ENCODE measurements at places on chromosomes 3 and 15.

GRCh38 chr15:63387748-63388493, 6.3 kb upstream of the CA12 start:
- DNase-seq: no peak

- DNase-seq: no peak
These were observed 1.7 kb upstream of the RARB start for GRCh38 chr3:25426408-25426807.

GRCh38 chr15:57861034-57861638, 154.6 kb downstream of the POLR2M start:
- DNase-seq: no peak

DNA sequence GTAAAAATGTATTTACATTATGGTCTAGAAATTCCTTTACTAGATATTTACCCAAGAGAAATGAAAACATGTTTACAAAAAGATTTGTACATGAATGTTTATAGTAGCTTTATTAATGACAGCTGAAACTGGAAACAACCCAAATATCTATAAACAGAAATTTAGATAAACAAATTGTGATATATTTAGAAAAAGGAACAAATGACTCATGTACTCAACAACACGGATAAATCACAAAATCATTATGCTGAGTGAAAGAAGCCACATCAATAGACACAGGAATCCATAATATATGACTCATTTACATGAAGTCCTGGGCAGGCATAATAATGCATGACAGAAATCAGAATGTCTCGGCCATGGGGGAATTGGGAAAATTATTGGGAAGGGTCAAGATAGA, 1020.2 kb downstream of the SQOR start:
- DNase-seq: no peak

GRCh38 chr3:20890111-20890519, 704.1 kb upstream of the SGO1 start:
- DNase-seq: no peak

DNA sequence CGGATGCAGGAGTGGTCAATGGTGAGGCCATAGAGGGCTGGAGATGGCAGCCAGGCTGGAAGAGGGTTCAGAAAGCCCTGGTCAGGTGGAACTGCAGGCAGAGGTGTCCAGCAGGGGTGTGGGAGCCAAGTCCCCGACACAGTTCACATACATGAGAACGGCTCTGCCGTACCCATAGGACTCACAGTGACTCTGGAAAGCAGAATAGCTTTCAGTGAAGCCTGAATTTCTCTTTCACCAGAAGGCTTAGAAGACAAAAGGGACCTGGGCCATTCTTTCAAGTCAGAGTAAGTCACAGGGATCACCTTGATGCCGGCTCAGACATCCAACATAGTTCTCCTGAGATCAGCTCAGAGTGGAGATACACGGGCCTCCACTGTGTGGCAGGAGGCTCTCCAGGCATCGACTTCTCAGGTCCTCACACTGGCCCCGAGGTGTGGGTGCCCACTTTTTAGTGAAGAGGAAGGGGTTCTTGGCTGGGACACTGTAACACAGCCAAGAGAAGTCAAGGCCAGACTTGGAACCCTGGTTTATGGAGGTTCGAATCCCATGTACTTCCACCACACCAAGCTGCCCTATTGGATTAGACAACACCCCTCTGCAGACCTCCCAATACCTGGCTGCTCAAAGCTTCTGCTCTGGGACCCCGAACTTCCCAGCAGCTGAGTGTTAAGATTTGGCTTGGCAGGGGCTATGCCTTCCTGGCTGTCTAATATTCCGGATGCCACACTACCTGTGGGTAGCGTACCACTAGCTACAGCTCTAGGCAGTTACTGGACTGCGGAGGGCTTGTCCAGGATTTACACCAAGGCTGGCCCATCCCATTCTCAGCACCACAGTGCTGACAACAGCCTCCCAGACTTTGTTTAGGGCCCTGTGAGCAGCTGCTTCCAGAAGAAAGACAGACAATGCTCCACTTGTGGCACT, 40.4 kb upstream of the RAB6B start:
- no peak for DNase-seq

DNA sequence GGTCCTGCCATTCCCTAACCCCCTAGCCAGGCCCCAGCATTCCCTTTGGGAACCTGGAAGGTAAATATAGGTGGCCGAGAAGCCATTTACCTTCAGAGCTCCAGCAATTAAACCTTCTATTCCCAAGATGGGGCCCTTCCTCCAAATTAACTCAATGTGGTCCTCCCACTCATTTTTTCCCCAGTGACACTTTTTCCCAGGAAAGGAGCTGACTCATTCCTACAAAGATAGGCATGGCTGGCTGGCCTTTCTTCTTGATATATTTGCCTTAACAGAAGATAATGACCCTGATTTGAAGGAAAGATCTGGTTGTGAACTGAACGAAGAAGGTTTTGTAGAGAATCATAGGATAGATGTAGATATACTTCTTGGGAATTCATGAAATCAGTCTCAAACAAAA, 279.0 kb upstream of the VEPH1 start:
- DNase-seq: no peak

GRCh38 chr15:29712149-29712885, 110.0 kb downstream of the TJP1 start:
- DNase-seq: no peak

GRCh38 chr3:277873-278272, 81.3 kb downstream of the CHL1 start:
- DNase-seq: no peak

DNA sequence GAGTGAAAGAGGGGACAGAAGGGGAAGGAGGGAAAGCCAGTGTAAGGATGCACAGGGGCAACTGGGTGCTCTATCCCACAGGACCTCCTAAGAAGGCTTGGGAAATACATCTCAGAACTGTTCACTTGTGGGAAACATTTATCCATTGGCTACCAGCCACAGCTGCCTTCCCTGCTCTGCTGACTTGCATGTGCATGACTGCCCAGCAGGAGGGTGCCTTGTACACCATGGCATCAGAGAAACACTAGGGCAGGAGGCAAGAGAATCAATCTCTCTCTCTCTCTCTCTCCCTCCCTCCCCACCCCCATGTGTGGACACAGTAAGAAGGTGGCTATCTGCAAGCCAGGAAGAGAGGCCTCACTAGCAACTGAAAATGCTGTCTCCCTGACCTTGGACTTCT, 62.9 kb upstream of the ZBTB38 start:
- no peak for DNase-seq

DNA sequence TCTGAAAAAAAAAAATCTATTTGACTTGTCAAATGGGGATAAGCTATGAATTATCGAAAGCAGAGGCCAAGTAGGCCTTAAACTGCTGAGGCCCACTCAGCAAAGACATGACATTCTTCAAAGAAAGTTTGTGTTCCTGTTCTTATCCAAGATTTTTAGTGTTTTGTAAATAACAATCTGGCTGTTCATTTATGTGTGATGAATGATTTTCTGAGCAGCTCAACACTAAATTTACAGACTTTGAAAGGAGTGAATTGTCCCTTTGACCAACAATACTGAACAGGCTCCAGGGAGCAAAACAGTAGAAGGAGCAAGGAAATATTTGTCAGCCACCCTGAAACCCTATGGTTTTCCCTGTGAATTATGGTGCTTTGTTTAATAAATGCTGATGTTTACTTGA, 512.6 kb upstream of the NAALADL2 start:
- no peak for DNase-seq

DNA sequence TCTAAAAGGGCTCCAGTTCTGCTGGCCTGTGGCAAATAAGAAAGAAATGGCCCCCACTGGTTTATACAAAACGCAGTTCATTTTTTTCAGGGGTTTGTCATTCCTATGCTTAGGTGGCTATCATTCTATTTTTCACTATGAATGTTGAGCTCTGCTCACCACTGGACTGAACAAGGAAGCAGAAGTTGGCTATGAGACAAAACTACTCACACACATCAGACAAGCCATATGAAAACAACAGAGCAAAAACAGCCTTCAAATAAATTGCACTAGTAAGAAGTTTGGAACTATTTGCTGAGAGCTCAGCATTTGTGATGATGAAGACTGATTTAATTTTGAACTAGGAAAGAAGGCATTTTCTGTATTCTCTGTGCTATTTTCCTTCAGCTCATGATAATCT, 328.5 kb downstream of the MECOM start:
- DNase-seq: no peak

DNA sequence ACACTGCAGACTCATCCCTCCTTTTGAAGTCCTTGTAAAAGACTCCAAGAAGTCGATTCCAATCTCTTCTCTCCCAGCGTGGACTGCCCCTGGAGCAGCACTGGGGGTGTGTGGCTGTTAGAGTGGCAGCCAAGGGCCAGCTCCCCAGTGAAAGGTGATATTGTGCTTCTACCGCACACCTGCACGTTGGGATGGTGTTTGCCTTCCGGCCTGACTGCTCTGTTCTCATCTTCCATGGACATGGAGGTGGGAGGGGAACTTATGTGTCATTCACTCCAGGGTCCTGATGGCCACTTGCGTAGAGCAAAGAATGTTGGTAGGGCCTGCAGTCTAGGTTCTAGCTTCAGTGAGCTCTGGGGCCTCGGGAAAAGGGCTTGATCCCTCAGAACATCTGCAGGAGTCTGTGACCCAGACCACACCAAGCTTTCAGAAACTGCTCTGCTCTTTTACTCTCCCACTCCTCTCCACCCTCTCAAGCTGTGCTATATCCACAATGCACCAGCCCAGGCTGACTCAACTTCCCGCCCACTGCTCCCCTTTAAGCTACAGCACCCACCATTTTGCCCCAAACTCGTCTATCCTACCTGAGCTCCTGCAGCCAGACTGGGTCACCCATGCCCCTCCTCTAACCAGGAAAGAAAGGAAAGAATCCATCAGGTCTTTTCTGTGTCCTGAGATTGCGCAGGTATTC, 31.3 kb downstream of the LIPC start:
- DNase-seq: no peak

DNA sequence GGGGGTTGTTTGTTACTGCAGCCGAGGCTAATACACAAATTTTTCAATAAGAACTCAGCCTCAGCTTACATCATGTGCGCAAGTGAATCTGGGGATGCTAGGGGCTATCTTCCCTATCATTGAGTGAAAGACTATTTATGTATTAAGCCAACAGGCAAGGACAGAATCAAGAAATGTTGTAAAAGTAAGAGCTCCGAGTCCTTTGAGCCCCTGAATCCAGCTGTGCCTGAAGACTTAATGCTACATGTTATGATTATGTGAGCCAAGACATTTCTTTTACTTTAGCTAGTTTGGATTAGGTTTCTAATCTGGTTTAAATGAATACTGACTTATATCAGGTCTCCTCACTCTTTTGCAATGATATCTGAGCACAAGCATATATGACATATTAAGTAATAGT, 782.9 kb upstream of the CFAP20DC start:
- no peak for DNase-seq

GRCh38 chr3:32699429-32699828, 14.4 kb downstream of the CNOT10 start:
- DNase-seq: no peak

DNA sequence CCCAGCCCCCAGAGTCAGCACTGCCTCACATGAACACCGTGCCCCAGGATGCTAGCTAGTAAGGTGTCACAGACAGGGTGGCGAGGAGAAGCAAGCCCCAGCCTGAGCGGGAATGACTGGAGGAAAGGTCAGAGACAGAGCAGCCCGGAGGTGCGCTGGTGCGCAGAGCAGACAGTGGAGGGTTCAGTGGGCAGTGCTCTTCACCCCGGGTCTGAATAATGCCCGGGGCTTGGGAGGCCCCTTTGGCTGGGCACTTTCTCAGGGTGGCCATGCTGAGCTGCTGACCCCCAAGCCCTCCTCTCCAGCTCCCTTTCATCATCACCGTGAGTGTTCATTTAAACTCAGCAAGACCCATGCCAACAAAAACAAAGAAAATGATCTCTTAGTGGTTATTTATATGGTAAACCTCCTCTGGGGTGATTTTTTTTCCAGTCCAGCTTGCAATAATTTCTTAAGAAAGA, 110.8 kb downstream of the VGLL4 start:
- no peak for DNase-seq

DNA sequence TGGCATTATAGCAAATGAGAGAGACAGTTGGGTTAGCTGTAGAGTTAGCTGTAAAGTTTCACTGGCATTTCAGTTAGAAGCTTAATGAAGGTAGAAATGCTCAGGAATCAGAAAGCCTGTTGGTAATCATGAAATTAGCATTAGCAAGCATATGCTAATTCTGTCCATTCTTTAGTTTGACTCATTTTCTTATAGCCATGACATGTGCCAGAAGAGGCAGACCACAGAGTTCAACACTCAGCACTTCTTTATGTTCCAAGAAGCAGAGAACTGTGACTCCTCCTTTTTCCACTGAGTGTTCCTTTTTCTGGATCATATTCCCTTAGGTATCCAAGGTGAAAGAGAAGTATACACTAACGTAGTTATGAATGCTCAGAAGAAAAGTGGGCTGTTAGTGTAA, 276.2 kb upstream of the SGO1 start:
- no peak for DNase-seq

DNA sequence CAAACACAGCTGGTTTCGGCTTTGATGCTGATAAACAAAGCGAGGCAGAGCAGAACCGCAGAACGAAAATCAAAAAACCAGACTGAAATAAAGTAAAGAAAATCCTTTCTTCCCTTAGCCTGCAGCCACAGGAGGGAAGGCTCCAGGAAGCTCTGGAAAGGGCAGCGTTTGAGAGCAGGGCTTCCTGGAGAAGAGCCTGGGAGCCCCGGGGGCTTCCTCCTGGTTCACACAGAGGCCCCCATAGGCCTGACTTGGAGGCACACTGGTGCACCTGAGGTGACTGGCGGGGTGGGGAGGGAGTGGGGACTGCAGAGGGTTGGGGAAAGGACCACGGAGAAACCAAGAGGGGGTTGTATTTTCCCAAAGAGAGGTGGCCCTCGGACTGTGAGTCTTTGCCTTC, 98.8 kb upstream of the WNT5A start:
- DNase-seq: no peak
